ENCODE measurements at places on chromosomes 7 and 10.
A peak's percentile ranks its signal among the peaks of the same experiment; 100 is the strongest.

- DNase-seq = no peak
Observed at GRCh38 chr10:33031171-33031570, 73.1 kb upstream of the ITGB1 start.

GRCh38 chr7:1981878-1982230 is 250.9 kb downstream of the MAD1L1 start:
- DNase-seq = no peak

- DNase-seq = no peak
Observed at GRCh38 chr7:50404392-50404791, 45.8 kb downstream of the FIGNL1 start.

GRCh38 chr10:63286754-63287264 is 153.7 kb downstream of the NRBF2 start:
- DNase-seq = no peak

- no peak for DNase-seq
Observed at GRCh38 chr7:23222439-23223030, 24.0 kb upstream of the GPNMB start.

DNA sequence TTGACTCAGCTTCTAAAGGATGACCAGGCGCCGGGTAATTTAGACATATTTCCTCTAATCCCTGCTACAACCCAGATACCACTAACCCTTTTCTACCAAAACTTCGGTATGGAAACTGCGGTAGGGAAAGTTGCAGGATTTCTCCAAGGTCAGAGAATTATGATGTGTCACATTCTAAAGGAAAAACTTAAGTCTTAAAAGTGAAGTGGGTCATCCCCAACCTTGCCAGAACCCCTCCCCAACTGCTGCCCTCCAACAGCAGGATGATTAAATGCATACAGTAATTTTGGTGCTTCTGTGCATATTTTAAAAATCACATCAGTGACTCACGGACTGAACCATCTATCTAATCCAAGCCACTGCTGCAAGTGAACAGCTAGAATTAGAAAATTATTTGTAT is 52.7 kb downstream of the GRB10 start:
- no peak for DNase-seq

GRCh38 chr10:30540276-30540675 is 89.3 kb downstream of the LYZL2 start:
- peak; percentile 6 for DNase-seq
